GM13976 (cell line): ENCODE measurements at places on chromosomes 5 and 9.

- DNase-seq, result no peak
Observed at GRCh38 chr5:171442287-171443042, 23.0 kb downstream of the FGF18 start.

GRCh38 chr5:129241755-129242154 is 147.2 kb downstream of the ISOC1 start:
- no peak for DNase-seq

DNA sequence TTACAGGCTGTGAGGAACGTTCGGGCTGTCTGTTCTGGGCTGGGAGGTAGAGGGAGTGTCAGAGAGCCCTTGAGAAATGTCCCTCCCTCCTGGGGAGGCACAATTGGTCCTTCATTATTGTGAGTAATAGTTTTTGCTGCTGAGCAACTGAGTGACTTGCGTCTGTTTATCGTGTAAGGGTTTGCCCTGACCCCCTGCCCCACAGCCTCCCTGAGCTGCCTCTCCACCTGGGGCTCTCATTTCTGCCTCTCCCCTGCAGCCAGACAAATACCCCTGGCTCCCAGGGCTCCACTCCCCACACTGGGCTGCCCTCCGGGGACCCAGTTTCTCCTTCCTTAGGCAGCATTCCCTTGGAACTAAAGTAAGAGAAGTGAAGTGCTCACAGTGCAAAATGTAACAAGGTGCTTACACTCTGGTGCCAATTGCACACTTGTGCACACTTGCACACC is 174.9 kb upstream of the MVB12B start:
- DNase-seq, result peak; percentile 26

GRCh38 chr5:16981700-16982099 is 45.6 kb upstream of the MYO10 start:
- no peak for DNase-seq

DNA sequence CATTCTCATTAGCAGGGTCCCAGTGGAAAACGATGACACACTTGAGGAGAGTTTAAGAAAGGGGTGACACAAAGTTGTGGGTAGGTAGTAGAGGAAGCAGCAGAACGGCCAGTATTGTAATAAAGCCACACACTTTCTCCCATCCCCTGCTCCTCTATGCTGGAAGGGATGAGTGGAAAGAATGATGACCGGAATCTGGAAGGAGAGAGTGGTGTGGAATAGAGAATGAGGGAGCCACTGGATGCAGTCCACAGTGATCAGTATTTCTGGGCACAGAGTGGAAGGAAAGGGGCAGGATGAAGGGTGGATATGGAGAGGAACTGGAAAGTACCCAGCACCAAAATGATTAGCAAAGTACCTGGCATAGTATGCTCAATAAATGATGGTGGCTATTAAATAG is 133.8 kb upstream of the DAB2 start:
- DNase-seq, result no peak
